ENCODE measurements at places on chromosomes 11 and 22. TPM values are rescaled to one million over a fixed set of nuclear protein-coding genes. Genes with fewer than 3 reads are reported as not detected.

- no peak for DNase-seq
Observed at GRCh38 chr22:32629573-32629957, 155.0 kb downstream of the FBXO7 start.

The NAV2 gene
- total RNA-seq: 8.7 TPM

The UBQLNL gene
- total RNA-seq: 0.29 TPM

The C1QTNF5 gene
- total RNA-seq: 35.9 TPM

DNA sequence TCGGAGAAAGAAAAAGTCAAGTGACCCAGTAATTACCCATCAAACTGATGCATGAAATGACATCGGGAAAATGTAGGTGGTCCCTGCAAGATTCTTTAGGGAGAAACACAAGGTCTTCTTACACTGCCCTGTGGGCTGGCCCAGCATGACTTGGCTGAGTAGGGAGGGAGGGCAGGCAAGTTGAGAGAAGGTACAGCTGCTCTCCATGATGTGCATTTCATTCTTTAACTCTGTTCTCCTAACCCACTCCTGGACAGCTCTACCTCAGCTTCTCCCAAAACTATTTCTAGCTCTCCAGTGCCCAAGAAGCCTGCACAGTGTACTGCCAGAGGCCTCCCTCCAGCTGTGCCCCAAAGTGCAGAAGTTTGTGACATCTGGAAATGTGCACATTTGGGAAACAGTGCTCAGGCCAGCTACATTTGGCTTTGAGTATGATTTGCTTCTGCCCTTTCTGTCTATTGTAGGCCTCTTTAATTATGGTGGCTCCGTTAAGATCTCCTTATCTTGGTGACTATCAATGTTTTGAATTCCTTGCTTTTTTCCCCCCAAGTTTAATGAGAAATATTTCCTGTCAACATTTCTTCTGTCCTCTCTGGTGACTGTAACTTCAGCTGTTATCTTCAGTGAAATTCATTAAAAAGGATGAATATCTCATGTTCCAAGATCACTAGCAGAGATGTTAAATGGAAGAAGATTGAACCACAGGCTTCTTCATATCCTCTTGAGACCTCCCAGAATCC, 26.7 kb upstream of the PRSS23 start:
- no peak for DNase-seq

DNA sequence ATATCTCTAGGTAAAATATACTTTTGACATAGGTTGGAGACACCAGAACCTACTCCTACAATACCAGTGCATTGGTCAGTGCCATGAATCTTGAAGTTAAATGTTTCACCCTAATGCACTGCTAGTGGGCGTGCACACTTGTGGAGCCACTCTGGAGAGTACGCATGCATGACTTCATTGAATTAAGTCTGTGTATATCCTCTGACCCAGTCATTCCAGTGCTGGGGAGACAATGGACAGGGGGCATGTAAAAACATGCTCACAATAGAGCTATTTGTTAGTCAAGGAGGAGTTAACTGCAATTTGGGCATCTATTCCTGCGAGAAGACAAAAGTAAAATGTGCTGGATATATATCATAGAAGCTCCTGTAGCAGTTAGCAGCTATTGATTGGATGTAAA, 335.4 kb upstream of the NCAM1 start:
- DNase-seq: peak; percentile 18

The SAA4 gene
- not detected for total RNA-seq

DNA sequence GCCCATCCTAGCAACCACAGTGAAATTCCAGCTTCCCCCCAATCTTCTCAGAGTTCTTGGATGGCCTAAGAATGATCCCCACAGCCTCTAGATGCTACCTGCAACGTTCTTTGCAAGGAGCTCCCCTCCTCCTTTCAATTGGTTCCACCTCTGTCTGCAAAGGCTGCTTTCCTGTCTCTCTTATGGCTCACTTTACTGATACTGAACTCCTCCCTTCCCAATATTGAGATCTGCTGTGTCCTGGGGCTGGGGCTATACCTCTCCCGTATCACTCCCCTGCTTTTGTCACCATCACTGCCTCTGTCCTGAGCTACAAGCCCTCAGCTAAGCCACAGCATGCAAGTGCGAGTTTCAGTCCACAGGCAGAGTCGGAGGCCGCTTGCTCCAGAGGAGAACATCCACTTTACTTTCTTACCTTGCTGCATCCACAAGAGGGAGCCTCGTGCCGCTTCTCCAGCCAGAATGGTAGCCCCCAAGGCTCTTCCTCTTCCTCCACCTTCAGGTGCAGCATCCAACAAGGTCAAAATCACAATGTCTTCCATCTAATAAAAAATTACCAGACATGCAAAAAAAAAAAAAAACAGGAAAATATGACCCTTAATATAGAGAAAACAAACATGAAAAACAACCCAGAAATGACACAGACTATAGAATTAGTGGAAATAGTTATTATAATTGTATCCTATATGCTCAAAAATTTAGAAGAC, 48.6 kb upstream of the TMEM45B start:
- DNase-seq: no peak

DNA sequence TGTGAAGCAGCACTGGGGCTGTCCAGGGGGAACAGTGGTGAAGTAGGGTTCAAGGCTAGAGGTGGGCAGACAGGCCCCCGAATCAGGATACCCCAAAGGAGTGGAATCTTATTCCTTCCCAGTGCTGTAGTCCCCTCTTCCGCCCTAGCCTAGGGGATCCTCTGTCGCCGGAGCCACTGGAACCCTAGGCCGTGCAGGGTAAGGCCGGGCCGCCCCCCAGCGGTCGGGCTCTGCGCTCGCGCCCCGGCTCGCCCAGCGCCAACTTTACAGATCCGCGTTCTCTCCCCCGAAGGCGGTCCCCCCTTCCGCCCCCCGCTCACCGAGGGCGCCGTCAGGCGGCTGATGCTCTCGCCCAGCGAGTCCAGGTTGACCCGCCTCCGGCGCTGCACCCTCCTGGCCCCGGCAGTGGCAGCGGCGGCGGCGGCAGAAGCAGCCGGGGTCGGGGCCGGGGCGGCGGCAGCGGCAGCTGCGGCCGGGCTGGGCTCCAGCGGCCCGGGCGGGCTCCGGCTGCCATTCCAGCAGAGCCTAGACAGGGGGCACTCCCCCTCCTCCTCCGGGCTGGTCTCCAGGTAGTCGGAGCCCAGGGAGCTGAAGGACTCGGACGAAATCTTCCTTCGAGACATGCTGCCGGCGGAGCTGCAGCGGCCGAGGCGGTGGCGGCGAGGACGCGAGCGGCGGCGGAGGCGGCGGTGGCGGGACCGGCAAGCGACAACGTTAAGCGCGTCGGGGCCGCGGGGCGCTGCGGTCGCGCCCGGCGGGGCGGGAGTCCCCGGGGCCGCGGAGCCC, 650 bp downstream of the GUCY1A2 start:
- DNase-seq: peak; percentile 81

The NTM gene
- total RNA-seq: 92.8 TPM

The UPB1 gene
- not detected for total RNA-seq

DNA sequence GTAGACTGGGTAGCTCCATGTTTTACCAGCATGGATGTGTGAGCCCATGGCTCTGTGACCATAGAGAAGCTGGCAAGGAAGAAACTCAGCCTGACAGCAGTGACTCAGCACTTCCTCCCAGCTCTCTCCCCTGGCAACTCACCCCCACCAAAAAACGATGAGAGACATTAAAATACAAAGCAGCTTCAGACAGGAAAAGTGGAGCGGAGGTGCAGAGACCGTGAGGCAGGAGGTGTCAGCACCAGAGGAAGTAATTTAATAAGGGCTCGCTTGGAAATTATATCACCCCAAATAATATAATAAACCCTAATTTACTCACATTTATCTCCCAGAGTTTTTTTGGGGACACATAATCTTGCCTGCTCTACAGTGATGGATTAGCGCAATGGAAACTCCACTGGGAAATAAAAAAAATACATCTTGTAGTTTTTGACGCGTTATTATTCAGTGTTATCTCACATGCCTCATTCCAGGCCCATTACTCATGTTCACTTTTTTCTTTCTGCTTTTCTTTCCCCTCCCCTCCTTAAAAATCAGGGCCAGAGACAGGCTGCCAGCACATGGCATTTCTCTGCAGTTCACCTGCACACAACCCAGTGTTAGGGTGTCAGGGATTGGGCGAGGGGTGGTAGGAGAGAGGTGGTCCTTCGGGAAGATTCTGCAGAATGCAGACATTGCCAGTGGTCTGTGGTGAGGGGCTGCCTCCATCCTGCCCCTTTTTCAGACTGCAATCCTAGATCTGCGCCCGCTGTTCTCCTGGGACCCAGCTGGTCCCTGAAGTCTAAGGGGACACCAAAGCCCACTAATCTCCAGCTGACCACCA, 170.8 kb downstream of the BUD13 start:
- DNase-seq: no peak

The PGA4 gene
- not detected for total RNA-seq

The PATE2 gene
- total RNA-seq: 0.36 TPM

The MMP12 gene
- total RNA-seq: 0.36 TPM

GRCh38 chr11:507727-508515, 879 bp upstream of the RNH1 start:
- DNase-seq: peak; percentile 70

The NAA40 gene
- 11.9 TPM for total RNA-seq

- no peak for DNase-seq
Observed at GRCh38 chr11:4479644-4480043, 2.8 kb upstream of the OR52K1 start.

The ASCL2 gene
- total RNA-seq: not detected

GRCh38 chr11:45805305-45806071, 539 bp downstream of the SLC35C1 start:
- DNase-seq: peak; percentile 94

- DNase-seq: no peak
Observed at GRCh38 chr22:41445129-41446056, 1.2 kb downstream of the TOB2 start.

The NRGN gene
- not detected for total RNA-seq

DNA sequence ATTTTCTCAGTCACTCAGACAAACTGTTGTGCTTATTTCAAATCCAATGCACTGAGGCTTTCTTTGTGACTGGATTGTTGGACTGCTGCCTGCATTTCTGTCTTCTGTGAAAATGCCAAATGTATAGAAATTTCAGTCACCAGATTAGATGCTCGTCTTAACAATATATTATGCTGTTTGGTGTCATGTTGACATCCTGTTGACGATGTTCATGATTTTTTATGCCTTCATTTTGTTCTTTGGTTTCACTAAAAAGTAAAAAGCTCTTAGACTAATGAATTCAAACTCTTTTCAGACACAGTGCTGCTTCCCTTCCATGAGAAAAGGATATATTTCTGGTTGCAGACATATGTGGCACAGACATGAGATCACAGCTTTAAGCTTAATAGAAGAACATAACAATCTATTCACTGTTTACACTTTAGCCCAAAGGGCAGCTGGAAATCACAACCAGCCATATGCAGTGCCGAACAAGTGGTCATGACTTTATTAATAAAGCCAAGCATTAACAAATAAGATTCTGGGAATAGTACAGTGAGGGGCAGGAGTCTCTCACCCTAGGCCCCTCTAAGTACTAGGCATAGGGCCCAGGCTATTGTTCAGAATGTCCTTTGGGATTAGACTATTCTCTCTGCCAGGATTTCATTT, 9.4 kb upstream of the SOX6 start:
- no peak for DNase-seq

GRCh38 chr11:129528296-129528695, 152.6 kb downstream of the BARX2 start:
- no peak for DNase-seq

The NCAM1 gene
- 2.2 TPM for total RNA-seq

The OR8D2 gene
- not detected for total RNA-seq

DNA sequence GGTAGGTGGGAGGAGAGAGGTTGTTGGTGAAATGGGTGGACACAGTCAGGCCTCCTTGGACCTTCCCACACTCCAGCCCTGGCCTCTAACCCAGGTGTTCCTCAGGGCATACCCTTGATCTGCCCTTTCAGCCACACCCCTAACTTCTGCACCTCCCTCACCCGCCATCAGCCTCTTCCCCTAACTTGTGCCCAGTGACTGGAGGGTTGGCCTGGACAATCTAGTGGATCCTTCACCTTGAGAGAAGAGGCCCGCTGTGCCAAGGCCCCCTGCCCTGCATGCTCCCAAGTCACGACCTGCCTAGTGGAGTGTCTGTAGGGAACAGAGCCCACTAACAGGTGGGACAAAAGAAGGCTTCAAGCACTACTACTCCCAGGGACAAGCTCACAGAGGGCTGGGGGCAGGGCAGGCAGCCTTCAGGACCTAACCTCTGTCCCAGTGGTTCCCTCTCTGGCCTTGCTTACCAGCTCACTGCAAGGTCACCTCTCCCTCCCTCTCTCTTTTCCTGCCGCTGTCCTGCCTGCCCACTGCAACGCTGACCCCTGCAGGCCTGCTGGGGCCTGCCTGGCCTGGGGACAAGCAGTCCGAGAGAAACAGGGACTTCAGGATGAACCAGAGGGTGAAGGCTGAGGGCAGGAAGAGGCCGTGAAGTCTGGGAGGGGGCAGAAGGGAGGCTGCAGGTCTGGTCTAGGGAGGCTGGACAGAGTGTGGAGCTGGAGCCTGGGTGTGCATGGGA, 3.3 kb downstream of the SYT7 start:
- no peak for DNase-seq

DNA sequence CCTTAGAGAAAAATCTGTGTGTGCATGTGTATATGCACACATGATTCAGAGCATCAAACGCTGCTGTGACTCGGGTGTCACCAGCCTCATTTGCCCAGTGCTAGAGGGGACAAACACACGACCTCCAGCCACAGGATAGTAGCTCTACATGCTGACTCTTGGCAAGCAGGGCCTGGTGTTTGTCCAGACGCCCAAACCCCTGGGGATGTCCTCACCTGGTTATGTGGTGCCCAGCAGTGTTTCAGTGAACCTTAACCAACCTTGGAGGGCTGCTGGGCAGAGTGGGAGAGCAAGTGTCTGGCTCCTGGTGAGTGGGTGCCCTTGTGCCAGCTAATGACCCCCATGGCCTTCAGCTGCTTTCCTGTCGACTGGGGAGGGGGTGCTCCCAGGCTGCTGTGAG, 26.7 kb downstream of the IGLL1 start:
- no peak for DNase-seq

GRCh38 chr11:66717925-66718319, 11.1 kb downstream of the SPTBN2 start:
- DNase-seq: peak; percentile 42

- DNase-seq: no peak
Observed at GRCh38 chr11:877565-877964, 33.0 kb downstream of the CHID1 start.

The APOL1 gene
- total RNA-seq: 38.7 TPM

- no peak for DNase-seq
Observed at GRCh38 chr11:11884774-11885481, 43.2 kb downstream of the USP47 start.

All from osteoblast (primary cell).